ENCODE measurements at places on chromosomes 6 and 20.

GRCh38 chr6:19465760-19466159, 371.4 kb upstream of the ID4 start:
- DNase-seq, result peak; percentile 17

GRCh38 chr6:89944826-89945407, 50.6 kb downstream of the GJA10 start:
- DNase-seq, result peak; percentile 10

- DNase-seq, result no peak
Measured at GRCh38 chr6:92989656-92990055, 429.7 kb downstream of the EPHA7 start.

- DNase-seq, result no peak
Measured at GRCh38 chr6:45502456-45502855, 124.7 kb upstream of the SUPT3H start.

- peak; percentile 67 for DNase-seq
Measured at GRCh38 chr6:125974214-125974866, 12.0 kb upstream of the TRMT11 start.

- DNase-seq, result no peak
Measured at GRCh38 chr6:34587851-34588250, 31.7 kb upstream of the SPDEF start.

GRCh38 chr6:13916230-13916944, 8.4 kb upstream of the RNF182 start:
- peak; percentile 10 for DNase-seq

DNA sequence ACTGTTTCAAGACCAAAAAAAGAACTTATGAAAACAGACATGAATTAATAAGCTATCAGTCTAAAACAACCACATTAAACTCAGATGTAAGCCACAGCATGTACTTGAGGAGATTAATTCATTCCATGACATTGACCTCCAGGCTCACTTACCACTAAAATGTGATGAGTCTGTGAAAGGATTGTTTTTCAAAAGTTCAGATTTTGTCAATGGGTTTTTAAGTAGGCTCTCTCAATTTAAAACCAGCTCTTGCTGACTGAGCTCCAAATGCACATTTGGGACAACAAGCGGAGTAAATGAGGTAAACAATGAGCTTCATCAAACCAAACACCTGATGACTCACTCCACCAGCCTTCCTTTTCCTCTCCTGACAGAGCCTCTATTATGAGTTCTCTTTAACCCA, 197.0 kb downstream of the SIM1 start:
- DNase-seq, result peak; percentile 42

- no peak for DNase-seq
Measured at GRCh38 chr6:139003751-139004150, 15.7 kb upstream of the REPS1 start.

DNA sequence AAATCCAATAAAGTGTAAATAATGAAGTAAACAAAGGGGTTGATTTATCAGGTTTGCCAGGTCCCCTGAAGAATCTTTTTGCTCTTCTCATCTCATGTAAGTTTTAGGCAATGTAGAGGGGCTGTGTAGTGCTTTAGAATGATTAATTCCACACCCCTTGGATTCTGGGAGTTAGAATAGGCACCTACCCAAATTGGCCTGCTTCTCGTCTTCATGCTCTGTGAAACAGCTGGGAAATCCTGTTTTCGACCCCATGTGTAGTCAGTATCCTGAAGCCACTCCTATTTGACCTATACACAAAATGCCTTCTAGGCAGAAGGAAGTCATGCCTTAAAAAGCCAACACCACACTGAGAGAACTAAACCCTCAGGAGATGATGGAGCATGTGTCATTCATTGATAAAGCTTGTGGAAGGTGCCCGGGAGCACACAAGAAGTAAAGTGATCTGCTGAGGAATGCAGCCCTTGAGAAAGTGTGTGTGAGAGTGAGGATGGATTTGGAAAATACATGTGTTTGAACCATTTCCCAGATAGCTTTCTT, 170.9 kb downstream of the KLHL32 start:
- DNase-seq, result no peak

- no peak for DNase-seq
Measured at GRCh38 chr6:44478158-44478557, 90.7 kb downstream of the CDC5L start.

GRCh38 chr6:35973670-35974222, 50.7 kb downstream of the SLC26A8 start:
- peak; percentile 7 for DNase-seq

DNA sequence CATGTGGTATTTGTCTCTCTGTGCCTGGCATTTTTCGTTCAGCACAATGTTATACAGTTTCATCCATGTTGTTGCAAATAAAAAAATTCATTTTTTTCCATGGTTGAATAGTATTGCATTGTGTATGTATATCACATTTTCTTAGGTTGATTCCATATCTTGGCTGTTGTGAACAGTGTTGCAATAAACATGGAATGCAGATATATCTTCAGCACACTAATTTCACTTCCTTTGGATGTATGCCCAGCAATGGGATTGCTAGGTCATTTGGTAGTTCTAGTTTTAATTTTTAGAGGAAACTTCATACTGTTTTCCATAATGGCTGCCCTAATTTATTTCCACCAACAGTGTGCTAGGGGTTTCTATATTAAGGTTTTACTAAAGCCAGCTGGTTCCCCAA, 52.6 kb downstream of the GFRAL start:
- DNase-seq, result no peak

GRCh38 chr20:47318586-47319516, 37.6 kb downstream of the ZMYND8 start:
- peak; percentile 76 for DNase-seq

- DNase-seq, result no peak
Measured at GRCh38 chr6:129262661-129263060, 379.7 kb downstream of the LAMA2 start.

- DNase-seq, result no peak
Measured at GRCh38 chr6:129183681-129184301, 300.9 kb downstream of the LAMA2 start.

- no peak for DNase-seq
Measured at GRCh38 chr20:1002682-1003561, 811 bp upstream of the RSPO4 start.

DNA sequence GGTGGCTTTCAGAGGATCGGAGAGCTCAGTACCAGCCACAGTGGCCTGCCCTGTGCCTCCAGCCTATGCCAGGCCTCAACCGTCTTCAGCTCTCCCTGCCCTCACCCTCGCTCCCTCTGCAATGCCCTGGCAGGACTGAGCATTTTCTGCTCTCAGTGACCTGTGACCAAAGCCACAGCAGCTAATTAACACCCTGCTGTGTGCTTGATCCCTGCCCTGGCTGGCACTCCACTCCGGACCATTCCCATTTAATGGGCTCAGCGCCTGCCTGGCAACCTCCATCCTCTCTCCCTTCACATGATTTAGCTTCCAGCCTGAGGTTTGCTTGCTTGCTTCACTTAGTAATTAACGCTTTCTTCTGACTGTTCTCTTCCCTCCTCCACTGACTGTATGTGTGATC, 287.5 kb downstream of the LRFN2 start:
- DNase-seq, result no peak

DNA sequence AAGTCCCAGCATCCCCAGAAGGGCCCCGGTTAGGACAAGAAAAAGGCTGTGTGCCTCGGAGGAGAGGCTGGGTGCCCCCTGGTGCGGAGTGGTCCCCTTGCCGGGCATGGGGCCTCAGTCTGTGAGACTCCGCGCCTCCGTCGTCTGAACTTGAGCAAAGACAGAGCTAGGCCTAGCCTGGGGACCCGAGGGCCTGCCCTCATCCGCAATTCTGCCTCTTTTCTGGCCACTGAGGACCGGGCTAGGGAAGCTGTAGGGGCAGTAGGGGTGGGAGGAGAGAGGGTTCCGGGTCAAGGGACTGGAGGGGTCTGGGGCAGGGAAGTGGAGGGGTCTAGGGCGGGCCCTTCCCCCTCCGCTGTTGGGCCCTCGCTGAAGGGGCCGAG, 550 bp upstream of the HSPA12B start:
- DNase-seq, result no peak

GRCh38 chr6:31610968-31611367, 4.1 kb upstream of the AIF1 start:
- no peak for DNase-seq

DNA sequence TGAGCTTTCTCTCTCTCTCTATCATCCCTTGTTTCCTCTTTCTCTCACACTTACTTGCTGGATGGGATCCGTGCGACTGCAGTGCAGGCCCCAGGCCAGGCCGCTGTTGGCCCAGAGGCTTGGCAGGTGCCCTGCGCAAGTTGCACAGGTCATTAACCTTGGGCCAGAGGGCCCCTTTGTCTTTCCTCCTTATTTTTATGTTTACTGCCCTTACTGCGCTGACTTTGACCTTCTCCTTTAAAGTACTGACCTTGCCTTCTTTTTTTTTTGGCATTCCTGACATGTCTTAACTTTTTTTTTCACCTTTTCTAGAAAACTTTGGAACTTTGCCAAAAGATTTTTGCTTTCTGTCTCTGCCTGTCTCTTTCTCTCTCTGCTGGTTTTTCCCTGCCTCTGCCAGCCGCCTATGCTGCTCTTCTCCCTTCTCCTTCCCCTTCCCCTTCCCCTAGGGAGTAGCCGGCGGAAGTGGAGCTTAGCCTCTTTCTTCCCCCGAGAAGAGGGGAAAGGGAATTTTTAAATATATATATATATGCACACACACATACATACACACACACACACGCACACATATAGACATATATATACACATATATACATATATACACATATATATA, 59.6 kb upstream of the CDH4 start:
- no peak for DNase-seq

- no peak for DNase-seq
Measured at GRCh38 chr20:8807480-8808201, 261.2 kb upstream of the PLCB4 start.

- no peak for DNase-seq
Measured at GRCh38 chr20:62580733-62581132, 61.6 kb upstream of the SLCO4A1 start.

DNA sequence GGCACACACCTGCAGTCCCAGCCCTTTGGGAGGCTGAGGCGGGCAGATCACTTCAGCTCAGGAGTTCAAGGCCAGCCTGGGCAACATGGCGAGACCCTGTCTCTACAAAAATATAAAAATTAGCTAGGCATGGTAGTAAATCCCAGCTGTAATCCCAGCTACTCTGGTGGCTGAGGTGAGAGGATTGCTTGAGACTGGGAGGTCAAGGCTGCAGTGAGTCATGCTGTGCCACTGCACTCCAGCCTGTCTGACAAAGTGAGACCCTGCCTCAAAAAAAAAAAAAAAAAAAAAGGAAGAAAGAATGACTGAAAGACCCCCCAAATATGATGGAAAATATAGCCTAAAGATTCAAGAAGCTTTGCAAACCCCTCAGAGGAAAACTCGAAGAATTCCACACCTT, 26.8 kb downstream of the METTL24 start:
- DNase-seq, result no peak

GRCh38 chr6:41767112-41767833, 12.4 kb downstream of the FRS3 start:
- DNase-seq, result peak; percentile 89

DNA sequence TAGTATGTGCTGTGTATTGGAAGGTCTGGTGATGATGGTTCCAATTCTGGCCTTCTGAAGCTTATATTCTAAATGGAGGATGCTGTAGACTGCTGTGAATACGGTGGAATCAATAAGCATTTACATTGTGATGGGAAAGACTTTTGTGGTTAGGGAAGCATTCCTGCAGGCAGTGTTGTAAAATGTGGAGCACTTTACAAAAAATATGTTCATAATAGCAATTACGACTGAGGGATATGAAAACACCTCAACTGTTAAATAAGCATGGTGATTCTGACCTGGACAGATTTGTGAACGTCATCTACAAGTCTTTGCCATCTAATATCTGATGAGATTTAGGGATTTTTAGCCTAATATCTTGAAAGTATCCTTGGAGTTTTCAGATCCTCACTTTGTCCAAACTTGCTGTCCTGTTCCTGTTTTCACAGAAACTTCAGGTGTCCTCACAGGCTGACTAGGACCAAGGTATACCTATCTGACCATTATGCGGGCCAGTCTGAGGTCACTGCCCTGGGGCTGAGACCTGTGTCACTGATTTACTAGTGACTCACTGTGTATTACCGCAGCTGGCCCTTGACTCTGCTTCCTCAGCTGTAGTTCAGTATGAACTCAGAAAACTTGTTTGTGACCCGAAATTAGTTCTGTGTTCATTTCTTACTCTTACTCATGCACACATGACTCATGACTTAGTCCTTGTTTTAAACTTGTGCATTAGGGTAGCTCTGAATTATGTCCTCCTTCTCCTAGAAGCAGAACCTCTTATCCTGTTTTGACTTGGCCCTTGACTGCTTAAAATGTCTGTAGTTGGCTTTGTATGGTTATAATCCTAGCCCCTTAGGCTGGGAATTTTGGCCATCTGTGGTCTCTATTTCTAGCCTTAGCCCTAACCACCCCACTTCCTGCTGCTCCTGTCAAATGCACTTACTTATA, 343.0 kb downstream of the CDKAL1 start:
- peak; percentile 97 for DNase-seq

- DNase-seq, result no peak
Measured at GRCh38 chr20:56626367-56627121, 2.6 kb upstream of the TFAP2C start.

- peak; percentile 69 for DNase-seq
Measured at GRCh38 chr6:7691675-7692452, 34.0 kb upstream of the BMP6 start.

DNA sequence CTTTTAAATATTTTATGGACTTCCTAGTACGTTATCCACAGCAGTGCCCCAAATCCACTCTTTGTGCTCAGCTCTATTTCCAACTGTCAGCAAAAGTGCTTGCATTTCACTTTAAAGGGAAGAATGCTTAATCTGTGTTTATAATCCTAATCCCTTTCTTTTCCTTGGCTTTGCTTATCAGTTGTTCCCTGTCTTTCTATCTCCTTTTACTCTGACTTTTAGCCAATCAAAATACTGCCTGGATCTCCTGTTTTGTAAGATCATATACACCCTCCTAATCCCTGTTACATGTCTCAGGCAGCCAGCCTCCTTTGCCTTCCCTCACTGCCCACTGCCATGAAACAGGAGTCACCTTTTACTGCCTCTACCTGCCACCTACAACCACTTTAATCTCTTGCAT, 102.9 kb downstream of the AIG1 start:
- no peak for DNase-seq

DNA sequence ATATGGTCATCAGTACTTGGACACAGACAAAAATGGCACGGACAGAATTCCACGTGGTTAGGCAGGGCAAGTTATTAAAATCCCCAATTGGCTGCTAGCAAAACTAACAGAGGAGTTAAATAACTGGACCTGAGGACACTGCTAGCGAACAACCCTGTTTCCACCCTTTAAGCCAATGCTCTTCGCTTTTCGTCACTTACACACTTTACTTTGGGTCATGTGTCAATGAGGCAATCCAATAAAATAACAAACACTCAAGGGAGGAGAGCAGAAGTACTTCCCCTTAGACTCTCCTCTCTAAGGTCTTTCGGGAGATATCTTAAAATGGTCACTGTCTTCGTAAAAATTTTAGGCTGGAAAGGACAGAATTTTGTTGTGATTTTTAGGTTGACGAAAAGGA, 68.6 kb downstream of the LCA5 start:
- no peak for DNase-seq

GRCh38 chr6:106612671-106613416, 16.5 kb downstream of the RTN4IP1 start:
- DNase-seq, result no peak

All from lung microvascular endothelial cell (primary cell).